ENCODE measurements at places on chromosomes 7 and 10.

DNA sequence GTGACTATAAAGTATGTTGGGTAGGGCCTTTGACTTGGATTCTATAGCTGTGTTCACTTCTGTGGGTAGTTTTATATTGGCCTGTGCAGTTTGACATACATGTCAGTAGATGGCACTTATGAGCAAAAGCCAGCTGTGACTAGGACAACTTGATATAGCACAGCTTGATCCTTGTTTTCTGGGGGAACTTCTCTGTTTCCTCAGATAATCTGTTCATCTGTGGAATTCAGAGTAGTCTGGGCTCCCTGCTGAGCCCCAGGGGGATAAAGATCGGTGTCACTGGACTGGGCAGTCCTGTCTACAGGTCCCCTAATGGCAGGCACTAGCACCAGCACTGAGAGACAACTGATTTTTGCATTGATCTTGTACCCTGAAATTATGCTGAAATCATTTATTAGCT lies 25.4 kb downstream of the CYP2C9 start:
- no peak for DNase-seq

- no peak for DNase-seq
Observed at GRCh38 chr7:37118004-37118403, 330.7 kb downstream of the ELMO1 start.

DNA sequence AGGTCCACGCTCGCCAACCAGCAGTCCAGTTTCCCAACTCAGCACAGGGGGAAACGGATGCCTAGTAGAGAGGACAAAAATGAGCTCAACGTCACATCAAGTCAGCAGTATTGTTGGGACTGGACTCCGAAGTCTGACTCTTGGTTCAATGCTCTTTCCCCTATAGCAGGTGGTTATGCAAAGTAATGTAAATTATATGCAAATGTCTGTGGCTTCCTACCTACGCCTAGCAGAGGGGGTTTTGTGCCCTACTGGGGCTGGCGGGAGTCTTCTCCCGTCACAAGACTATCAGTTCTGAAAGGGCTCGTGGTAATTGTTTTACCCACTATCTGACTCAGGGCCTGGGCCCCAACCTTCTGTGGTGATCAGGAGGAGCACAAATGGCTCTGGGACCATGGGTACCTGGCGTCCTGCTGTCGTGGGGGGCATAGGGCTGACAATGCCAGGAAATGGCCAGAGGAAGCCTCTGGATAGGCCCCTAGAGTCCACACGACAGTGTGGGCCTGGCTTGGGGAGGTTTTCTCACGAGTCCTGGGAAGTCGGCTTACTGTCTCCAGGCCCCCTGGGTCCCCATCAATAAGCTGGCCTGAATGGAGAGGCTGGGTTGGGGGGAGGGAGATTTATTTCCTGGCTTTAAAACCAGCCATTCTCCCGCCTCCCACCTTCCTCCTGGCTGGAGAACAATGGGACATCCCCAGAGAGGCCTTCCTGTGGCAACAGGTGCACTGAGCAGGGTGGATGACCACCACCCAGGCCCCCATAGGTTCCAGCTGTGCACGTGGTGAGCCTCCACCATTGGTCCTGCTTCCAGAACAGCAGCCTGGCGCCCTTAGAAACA lies 41.8 kb downstream of the UNC5B start:
- no peak for DNase-seq

GRCh38 chr10:121610798-121611323 lies 12.6 kb upstream of the FGFR2 start:
- DNase-seq = no peak

GRCh38 chr7:99123571-99124033 lies 20.3 kb downstream of the SMURF1 start:
- DNase-seq = no peak

DNA sequence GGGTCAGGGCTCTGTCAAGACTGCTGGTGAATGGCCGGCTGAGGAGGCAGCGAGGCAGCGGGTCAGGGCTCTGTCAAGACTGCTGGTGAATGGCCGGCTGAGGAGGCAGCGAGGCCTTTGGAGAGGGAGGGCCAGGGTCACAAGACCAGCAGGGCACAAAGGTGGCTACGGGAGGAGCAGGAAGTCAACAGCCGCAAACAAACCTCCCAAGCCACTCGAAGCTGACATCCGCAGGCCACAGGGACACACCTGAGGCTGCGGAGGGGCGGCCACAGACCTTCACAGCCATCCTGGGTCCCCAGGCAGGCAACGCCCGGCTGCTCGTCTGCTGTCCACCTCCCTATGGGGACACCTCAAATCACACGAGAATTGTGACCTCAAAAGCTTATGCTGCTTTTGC lies 8.9 kb upstream of the GPER1 start:
- DNase-seq = no peak

GRCh38 chr7:117385363-117386109 lies 41.8 kb downstream of the ASZ1 start:
- DNase-seq = no peak

DNA sequence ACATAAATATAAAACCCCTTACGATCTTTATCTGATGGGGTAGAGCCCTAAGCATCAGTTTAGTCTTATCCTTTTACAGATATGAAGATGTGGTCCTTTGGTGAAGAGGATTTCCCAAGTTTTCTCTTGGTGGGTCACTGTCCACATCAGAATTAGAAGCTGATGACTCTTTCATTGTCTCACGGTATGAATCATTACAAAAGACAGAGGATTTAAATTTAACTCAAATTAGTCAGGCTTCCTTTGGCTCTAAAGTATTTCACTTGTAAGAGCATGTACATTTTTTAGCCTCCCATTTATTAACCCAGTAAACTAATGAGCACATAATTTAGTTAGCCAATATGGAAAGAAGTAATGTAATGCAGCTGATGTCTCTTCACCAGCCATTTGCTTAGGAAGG lies 49.9 kb upstream of the TMEM26 start:
- no peak for DNase-seq

DNA sequence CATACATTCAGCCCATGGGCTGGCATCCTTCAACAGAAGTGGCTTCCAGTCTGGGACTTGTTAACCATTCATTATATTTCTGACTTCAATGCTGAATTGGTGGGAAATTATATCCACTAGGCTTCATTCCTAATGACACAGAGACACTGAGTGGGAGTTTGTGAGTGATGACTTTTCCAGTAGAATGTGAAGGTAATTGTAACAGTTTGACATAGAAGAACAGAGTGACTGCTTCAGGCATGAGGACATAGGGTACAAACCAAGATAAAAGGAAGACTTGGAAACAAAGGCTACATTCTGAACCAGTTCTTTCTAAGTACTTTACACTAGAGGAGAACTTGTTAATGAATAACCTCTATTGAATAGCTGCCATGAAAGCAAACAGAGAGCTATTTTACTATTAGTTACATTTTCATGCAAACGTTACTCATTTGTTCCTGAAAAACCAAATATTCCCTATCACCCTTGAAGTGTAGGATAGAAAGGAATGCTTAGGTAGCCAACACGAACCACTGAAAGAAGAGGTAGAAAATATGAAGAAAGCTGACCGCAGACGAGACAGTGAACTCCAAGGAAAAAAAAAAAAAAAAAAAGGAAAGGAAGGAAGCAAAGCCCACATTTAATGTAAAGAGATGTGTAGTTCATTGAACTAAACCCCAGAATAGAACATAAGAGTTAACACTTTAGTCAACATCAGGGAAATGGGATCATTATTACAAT lies 237.0 kb upstream of the SEMA3C start:
- DNase-seq = no peak

GRCh38 chr10:93039721-93040120 lies 20.9 kb upstream of the CYP26C1 start:
- no peak for DNase-seq

GRCh38 chr7:17520941-17521340 lies 222.5 kb downstream of the AHR start:
- DNase-seq = no peak

- DNase-seq = no peak
Observed at GRCh38 chr7:147376192-147376591, 1214.4 kb upstream of the C7orf33 start.

- no peak for DNase-seq
Observed at GRCh38 chr10:51905032-51905431, 205.6 kb upstream of the CSTF2T start.

DNA sequence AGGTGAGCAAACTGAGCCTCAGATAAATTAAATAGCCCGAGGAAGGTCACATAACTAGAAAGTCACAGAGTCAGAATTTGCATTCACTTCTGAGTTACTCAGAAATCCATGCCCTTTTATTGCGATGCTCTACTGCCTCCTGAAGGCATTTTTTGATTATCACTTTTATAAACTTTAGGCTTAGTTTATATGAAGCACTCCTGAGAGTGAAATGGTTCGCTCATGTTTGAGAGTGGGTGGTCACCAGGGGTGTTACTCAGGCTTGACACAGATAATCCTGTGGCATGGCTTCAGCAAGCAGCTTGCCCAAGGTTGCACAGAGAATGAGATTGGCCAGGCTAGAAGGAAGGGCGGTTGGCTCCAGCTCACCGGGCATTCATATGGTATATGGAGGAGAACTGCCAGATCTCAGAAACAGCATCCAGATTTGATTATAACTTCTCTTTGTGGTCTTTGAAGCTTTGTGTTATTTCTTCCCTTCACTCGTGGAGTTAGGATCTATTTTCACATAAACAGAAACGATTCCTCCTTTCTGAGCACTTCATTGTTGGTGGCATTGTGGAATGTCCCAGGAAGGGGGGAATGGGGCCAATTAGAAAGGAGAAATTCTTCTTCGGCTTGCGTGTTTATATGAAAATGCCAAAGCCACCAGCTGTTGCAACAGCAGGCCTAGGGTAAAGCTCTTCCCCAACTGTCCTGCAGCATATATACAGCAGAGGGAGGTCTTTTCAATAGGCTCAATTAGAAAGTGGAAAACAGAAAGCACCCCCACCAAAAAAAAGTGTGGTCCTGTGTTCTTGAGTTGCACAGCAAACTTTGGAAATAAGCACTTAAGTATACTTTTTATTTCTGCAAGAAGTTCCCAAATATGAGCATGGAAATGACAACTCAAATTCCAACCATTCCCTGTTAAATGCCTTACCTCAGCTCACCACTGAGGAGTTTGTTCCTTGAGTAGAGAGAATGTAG lies 628.8 kb downstream of the SUGCT start:
- DNase-seq = no peak

DNA sequence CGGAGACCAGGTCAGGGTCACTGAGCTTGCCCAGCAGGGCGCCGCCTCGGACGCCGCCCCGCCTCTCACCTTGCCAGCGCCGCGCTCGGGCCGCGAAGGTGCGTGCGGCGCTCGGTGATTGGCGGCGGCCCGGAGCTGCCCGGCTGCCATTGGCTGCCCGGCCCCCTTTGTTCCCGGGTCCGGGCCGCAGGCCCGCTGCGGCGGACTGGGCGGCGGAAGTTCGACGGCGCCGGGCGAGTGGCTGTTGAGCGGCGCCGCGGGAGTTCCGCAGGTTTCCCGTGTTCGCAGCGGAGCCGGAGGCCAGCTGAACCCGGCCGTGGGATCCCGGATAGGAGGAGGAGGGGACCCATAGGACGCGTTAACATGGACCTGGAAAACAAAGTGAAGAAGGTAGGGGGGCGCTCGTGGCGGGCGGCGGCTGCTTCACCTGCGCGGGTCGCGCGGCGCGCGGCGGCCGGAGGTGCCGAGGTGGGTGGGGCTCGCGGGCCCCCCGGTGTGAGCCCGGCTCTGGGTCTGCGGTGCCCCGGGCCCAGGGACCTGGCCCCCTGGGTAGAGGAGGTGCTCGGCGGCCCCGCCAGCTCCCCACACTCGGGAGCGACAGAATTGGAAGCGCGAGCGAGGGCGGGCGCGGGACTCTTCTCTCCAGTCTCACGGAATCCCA lies at the start of gene TES:
TES (plus strand) TSS at position 195 of the 661 bp plus-strand sequence; CDS start at position 364, 169 bp downstream.
- DNase-seq = peak; percentile 41

- DNase-seq = no peak
Observed at GRCh38 chr7:42151309-42151708, 85.7 kb downstream of the GLI3 start.

All from stimulated activated CD8-positive, alpha-beta memory T cell treated with anti-CD3 and anti-CD28 coated beads, Interleukin-7, amount 100 ng/mL, for 24 hours (primary cell).